ENCODE measurements at places on chromosomes 3 and 15.
A peak's percentile ranks its signal among the peaks of the same experiment; 100 is the strongest.

- DNase-seq = no peak
These were observed 32.5 kb downstream of the HRH1 start for GRCh38 chr3:11186771-11187191.

DNA sequence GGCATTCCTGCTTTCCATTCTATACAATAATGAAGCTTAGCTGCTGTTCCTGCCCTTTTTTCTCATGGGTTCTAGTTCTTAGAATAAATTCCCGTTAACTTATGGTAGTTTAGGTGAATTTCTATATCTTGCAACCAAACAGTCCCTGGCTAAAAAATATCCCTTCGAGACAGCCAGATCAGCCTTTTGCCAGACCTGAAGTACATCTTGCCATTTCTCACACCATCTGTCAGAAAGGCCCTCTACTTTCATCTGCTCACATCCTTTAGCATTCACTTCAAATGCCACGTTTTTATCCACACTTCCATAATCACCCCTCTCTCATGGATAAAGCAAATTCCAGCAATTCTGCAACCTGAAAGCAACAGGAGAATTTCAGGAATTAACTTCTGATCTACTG is 145.4 kb downstream of the GAP43 start:
- DNase-seq = no peak

DNA sequence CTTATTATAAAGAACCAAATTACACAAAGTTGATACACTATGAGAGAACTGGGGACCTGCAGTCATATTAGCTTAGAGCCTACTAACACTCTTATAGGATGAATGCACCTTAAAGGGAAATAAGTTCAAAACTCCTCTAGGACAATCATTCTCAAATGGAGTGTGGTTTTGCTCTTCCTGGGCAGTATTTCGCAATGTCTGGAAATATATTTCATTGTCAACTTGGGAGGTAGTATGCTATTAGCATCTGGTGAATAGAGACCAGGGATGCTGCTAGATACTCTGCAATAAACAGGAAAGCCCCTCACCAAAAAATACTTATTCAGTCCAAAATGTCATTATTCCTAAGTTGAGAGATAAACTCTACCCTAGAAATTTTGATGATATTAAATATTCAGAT is 451.4 kb upstream of the ARPP21 start:
- DNase-seq = no peak

GRCh38 chr15:44443515-44443914 is 16.1 kb downstream of the CTDSPL2 start:
- no peak for DNase-seq

- DNase-seq = no peak
These were observed 107.0 kb downstream of the ALCAM start for GRCh38 chr3:105473521-105474223.

GRCh38 chr3:98712726-98713125 is 50.4 kb upstream of the ST3GAL6 start:
- no peak for DNase-seq

DNA sequence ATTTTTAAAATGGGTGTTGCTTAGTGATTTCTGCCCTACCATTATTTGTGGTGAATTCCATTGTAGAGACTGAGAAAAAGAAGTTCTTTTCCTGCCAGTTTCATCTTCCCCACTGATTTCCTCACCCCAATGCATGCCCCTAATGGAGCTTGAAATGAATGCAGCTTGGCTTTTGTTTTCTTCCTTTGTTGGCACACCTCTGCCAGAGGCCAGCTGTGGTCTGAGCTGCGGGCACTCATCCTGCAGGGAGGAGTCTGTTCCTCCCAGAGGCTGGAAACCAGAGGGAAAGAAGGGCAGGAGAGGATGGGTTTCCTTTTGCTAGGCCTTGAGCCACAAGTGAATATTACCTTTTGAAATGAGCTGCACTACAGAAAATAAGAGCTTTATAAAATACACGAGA is 9.3 kb upstream of the ST8SIA2 start:
- DNase-seq = no peak

- DNase-seq = no peak
These were observed 46.9 kb downstream of the MLH1 start for GRCh38 chr3:37040231-37040630.

- no peak for DNase-seq
These were observed 284.8 kb downstream of the OTOL1 start for GRCh38 chr3:161781381-161781780.

DNA sequence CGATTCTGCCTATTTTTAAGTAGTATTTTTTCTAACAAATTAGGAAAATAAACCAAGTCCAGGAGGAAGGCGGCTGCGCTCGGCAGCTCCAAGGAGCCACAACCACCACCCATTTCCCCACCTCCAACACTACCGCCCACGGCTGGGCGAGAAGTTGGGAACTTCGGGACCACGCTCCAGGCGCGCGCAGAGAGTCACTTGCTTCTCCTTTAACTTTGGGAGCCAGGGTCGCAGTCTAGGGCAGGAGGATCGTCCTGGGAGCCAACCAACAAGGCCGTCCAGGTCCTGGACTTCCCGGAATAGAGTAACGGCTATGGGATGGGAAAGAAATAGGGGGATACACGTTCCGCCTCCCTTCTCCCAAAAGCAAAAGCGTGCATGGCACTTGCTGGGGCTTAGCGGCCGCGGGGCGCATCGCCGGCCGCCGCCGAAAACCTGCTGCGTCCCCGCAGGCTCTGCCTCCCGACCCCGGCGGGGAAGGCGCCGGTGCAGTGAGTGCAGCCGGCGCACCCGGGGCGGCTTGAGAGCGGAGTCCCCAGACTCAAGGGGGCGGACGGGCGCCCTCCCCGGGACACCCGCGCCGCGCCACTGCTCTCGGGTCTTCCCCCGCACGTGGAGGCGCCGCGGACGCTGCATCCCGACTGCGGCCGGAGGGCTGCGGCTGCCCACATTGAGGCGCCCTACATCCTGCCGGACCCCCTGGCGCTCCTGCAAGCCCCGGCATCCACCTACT is 699 bp downstream of the MEGF11 start:
- DNase-seq = no peak

DNA sequence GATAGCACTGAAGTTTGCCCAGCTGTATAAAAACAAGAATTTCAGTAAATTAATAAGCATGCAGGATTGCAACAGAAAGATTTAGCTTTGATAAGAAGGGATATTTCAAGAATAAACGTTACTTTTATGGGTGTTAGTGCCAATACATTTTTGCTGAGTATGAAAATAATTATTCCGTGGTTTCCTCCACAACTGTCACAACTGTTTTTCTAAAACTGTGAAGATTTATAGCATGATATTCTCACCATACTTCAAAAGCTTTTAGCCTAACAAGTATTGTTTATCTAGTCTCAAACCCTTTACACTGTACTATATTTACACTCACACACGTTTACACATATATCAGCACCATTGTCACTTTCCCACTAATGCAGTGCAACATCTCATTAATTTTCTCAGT is 200.5 kb downstream of the TPRG1 start:
- DNase-seq = peak; percentile 82

- DNase-seq = no peak
These were observed 32.9 kb downstream of the CRYGS start for GRCh38 chr3:186511245-186511644.

GRCh38 chr3:69097407-69098086 is 12.8 kb downstream of the ARL6IP5 start:
- no peak for DNase-seq

GRCh38 chr3:130991126-130991525 is 35.5 kb downstream of the ASTE1 start:
- no peak for DNase-seq

DNA sequence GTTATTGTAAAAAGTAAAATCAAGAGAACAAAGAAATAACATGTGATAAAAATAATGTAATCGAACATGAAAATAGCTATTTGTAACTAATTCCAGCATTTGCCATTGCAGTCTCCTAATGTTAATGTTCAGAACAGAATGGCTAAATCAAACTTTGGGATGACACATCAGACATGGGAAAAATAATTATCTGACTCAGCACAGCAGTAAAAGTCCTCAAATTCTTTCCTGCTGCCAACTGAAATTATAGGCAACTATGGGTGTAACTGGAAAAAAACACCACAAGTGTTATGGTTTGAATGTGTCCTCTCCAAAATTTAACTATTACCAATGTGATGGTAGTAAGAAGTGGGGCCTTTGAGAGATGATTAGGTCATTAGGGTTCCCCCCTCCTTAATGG is 446.7 kb downstream of the C3orf38 start:
- DNase-seq = no peak

DNA sequence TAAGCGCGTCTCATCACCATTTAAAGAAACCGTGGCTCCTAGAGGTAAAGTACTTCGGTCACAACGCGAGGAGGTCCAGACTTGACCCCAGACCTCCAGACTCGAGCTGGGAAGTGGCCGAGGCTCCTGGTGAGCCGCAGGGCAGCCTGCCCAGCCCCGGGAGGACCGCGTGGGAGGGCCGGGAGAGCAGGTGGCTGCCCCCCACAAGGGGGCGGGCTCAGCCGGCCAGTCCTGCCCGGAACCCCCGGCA is at the start of gene SLC27A2:
Gene SLC27A2 (plus strand): TSS at position 228 of the 250 bp plus-strand sequence. CDS start 232 bp downstream, outside the sequence.
- DNase-seq = no peak
